ENCODE measurements at places on chromosomes 6 and 20.

GRCh38 chr20:51848346-51848745, 46.0 kb upstream of the SALL4 start:
- H3K36me3 ChIP-seq = no peaks in the 10 kb centered on the region
- no peaks in the 10 kb centered on the region for H3K27me3 ChIP-seq
- no peak for DNase-seq
- no peak overlapping the region for H3K4me3 ChIP-seq
- no peaks in the 10 kb centered on the region for H3K4me1 ChIP-seq

- no peak overlapping the region for H3K27ac ChIP-seq
- H3K4me3 ChIP-seq = no peak overlapping the region
- no peaks in the 10 kb centered on the region for H3K27me3 ChIP-seq
- peaks cover 5% of the 10 kb centered on the region for H3K4me1 ChIP-seq
- H3K36me3 ChIP-seq = no peaks in the 10 kb centered on the region
These were observed 63.4 kb downstream of the PRDM1 start for GRCh38 chr6:106149472-106150069.

GRCh38 chr6:111711476-111711875, 105.8 kb upstream of the TRAF3IP2 start:
- H3K36me3 ChIP-seq = no peaks in the 10 kb centered on the region
- H3K27me3 ChIP-seq = peaks cover 16% of the 10 kb centered on the region
- no peak overlapping the region for H3K27ac ChIP-seq
- no peak overlapping the region for H3K4me3 ChIP-seq

DNA sequence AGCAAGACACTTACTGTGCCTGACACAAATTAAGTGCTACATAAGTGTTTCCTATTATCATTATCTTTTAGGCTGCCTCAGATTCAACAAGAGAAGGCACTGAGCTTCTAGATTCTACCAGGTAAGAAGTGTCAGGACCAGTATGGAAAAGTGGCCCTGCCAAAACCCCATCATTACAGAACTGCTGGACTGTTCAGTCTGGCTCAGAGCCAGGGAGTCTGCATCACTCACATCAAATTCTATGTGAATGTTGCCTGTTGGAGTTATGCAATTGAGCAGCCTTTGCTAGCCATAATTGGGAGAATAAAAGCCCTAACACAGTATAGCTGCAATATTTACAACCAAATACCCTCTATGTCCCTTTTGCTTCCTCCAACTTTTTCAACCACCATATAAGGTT, 70.9 kb downstream of the ATG5 start:
- H3K27ac ChIP-seq = no peak overlapping the region
- H3K36me3 ChIP-seq = peaks cover 7% of the 10 kb centered on the region
- no peak for DNase-seq
- peaks cover 6% of the 10 kb centered on the region for H3K4me1 ChIP-seq
- H3K4me3 ChIP-seq = no peak overlapping the region
- no peaks in the 10 kb centered on the region for H3K27me3 ChIP-seq

DNA sequence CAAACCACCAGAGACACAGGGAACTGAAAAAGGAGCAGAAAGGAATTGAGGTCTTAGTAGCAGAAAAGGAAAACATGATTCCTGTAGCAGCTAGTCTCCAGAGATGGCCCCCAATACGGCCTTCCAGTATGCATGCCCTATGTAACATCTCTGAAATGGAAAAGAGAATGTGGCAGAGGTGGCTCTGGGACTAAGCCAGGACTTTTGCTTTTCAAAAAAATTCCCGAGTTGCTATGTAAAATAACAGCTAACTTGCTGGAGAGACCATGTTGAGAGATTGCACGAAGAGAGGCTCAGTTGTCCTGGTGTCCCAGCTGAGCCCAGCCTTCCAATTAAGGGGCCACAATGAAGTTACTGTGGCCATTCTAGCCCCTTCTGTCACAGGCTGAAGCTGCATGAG, 27.7 kb downstream of the IL20RA start:
- H3K4me1 ChIP-seq = no peaks in the 10 kb centered on the region
- H3K4me3 ChIP-seq = no peak overlapping the region
- no peak for DNase-seq
- H3K27ac ChIP-seq = no peak overlapping the region

GRCh38 chr6:46453216-46453615, 38.0 kb downstream of the RCAN2 start:
- H3K4me3 ChIP-seq = no peak overlapping the region
- no peaks in the 10 kb centered on the region for H3K4me1 ChIP-seq
- no peak overlapping the region for H3K27ac ChIP-seq
- no peaks in the 10 kb centered on the region for H3K36me3 ChIP-seq
- no peak for DNase-seq

- no peaks in the 10 kb centered on the region for H3K4me1 ChIP-seq
- no peak overlapping the region for H3K27ac ChIP-seq
- no peaks in the 10 kb centered on the region for H3K36me3 ChIP-seq
- H3K4me3 ChIP-seq = no peak overlapping the region
- DNase-seq = no peak
These were observed 17.8 kb upstream of the FOXC1 start for GRCh38 chr6:1591926-1592325.

- H3K27ac ChIP-seq = no peak overlapping the region
- no peak overlapping the region for H3K4me3 ChIP-seq
- no peak for DNase-seq
These were observed 43.2 kb upstream of the AKAP12 start for GRCh38 chr6:151196555-151196954.

- no peaks in the 10 kb centered on the region for H3K27me3 ChIP-seq
- no peak overlapping the region for H3K4me3 ChIP-seq
- H3K27ac ChIP-seq = no peak overlapping the region
- H3K36me3 ChIP-seq = no peaks in the 10 kb centered on the region
- DNase-seq = no peak
These were observed 219.8 kb upstream of the STXBP5 start for GRCh38 chr6:146984251-146984924.

GRCh38 chr6:108598305-108598863, 37.7 kb downstream of the FOXO3 start:
- no peaks in the 10 kb centered on the region for H3K36me3 ChIP-seq
- DNase-seq = peak; percentile 47
- H3K27ac ChIP-seq = no peak overlapping the region
- H3K4me1 ChIP-seq = peaks cover 26% of the 10 kb centered on the region
- H3K27me3 ChIP-seq = no peaks in the 10 kb centered on the region

- H3K36me3 ChIP-seq = no peaks in the 10 kb centered on the region
These were observed 1038.4 kb downstream of the EPHA7 start for GRCh38 chr6:92380803-92381601.

DNA sequence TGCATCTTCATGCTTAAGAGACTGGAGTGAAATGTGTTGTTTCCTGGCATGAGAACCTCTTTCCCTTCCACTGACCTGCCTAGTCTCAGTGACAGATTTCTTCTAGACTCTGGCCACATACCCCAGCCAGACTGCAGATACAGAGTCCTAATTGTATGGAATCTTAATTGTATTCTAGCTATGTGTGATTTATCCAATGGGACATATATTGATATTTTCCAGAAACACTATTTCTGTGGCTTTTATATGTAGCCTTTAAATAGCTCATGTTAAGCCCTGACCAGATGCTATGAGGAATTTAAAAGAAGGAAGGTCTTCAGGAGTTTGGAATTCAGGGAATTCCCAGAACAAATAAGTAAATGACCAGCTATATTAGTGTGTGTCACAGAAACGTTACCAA, 99.0 kb downstream of the FIG4 start:
- H3K27me3 ChIP-seq = peaks cover 6% of the 10 kb centered on the region
- H3K4me3 ChIP-seq = no peak overlapping the region
- H3K27ac ChIP-seq = no peak overlapping the region
- no peaks in the 10 kb centered on the region for H3K4me1 ChIP-seq
- no peaks in the 10 kb centered on the region for H3K36me3 ChIP-seq
- DNase-seq = no peak

DNA sequence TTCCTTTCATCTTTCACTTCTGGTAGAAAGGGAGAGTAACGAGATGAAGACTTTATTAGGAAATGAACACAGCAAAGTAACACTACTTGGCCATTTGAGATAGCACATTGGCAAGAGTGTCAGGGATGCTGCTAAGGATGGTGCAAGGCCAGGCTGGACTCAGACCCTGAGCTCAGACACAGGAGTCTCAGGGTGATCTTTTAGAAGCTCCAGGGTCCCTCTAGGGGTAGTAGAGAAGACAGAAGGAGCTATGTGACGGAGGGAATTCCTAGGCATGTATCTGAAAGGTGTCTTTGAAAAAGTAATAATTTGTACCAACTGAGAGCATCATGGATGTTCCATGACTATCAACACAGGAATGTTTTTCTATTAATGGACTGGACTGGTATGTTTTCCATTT, 436.5 kb downstream of the DHX35 start:
- no peaks in the 10 kb centered on the region for H3K4me1 ChIP-seq
- H3K27ac ChIP-seq = no peak overlapping the region
- no peaks in the 10 kb centered on the region for H3K27me3 ChIP-seq
- DNase-seq = no peak

- no peaks in the 10 kb centered on the region for H3K27me3 ChIP-seq
- no peak overlapping the region for H3K4me3 ChIP-seq
- H3K36me3 ChIP-seq = peaks cover 47% of the 10 kb centered on the region
- no peak overlapping the region for H3K27ac ChIP-seq
- H3K4me1 ChIP-seq = peaks cover 7% of the 10 kb centered on the region
These were observed 6.2 kb downstream of the LATS1 start for GRCh38 chr6:149711711-149712110.

- H3K27me3 ChIP-seq = peaks cover 73% of the 10 kb centered on the region
- H3K4me3 ChIP-seq = no peak overlapping the region
- H3K4me1 ChIP-seq = peaks cover 4% of the 10 kb centered on the region
- no peak for DNase-seq
- no peak overlapping the region for H3K27ac ChIP-seq
These were observed 114.7 kb upstream of the AFDN start for GRCh38 chr6:167711768-167712730.

GRCh38 chr20:33373735-33374605, 27.3 kb downstream of the CDK5RAP1 start:
- H3K36me3 ChIP-seq = peaks cover 63% of the 10 kb centered on the region
- no peak for DNase-seq
- H3K4me3 ChIP-seq = no peak overlapping the region

Data from K562 (cell line).